NCI-H524 (cell line): ENCODE measurements at places on chromosomes 11 and 22.
A peak's percentile ranks its signal among the peaks of the same experiment; 100 is the strongest.

- DNase-seq: no peak
Observed at GRCh38 chr11:72818971-72819370, 4.8 kb downstream of the ATG16L2 start.

DNA sequence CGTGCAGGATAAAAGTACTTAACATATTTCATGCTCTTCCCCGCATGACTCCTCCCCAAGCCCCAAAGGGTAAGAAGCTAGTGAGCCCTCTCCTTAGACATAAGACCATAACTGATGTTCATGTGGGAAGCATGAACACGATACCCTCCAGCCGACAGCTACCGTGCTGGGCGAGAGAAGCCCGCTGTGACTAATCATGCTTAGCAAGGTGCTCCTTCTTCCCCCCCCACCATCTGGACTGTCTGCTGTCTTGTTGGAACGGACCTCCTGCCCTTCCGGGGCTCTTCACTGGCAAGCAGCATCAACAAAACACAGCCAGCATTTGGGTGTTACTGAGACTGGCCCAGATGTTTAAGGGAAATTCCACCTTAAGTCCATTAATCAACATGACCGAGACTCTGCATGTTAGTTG is 200.6 kb downstream of the DBX1 start:
- DNase-seq: peak; percentile 96

DNA sequence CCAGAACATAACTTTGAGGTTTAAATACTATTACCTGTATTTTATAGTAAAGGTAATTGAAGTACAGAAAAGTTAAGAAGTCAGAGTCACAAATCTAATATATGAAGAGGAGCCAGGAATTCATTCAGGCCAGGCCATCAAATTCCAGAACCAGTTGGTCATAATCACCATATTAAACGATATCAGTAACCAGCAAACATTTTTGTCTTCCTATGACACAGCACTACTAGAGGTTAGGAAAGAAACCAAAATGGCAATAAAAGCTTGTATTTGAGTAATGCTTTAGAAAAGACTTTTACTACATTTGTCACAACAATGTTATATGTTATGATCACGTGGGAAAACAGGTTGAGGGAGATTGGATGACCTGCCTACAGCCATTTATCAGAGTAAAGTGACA is 62.2 kb downstream of the DKK3 start:
- DNase-seq: no peak

DNA sequence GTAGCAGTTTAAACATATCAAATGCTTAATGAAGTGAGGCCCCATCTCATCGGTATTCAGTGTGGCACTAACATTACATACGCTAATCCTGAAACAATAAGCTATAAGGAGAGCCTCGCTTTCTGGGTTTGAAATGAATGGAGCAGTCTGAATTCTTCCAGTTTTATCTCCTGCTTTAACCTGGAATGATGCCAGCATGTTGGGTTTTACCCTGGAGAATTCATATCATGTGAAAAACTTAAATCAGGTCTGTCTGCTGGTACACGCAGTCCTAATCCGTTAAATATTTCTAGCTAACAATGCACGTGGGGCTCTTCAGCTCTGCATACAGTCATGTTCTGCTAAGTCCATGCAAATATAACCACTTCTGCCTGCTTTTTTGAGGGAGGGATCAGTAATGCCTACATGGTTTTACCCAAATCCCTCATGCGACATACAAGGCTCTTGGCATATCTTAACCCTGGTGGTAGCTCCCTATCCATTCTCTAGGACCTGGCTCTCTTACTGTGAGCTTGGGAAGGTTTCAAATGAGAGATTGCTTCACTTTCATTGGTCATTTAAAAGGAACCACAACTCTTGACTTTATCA is 92.7 kb downstream of the COMMD9 start:
- peak; percentile 65 for DNase-seq

DNA sequence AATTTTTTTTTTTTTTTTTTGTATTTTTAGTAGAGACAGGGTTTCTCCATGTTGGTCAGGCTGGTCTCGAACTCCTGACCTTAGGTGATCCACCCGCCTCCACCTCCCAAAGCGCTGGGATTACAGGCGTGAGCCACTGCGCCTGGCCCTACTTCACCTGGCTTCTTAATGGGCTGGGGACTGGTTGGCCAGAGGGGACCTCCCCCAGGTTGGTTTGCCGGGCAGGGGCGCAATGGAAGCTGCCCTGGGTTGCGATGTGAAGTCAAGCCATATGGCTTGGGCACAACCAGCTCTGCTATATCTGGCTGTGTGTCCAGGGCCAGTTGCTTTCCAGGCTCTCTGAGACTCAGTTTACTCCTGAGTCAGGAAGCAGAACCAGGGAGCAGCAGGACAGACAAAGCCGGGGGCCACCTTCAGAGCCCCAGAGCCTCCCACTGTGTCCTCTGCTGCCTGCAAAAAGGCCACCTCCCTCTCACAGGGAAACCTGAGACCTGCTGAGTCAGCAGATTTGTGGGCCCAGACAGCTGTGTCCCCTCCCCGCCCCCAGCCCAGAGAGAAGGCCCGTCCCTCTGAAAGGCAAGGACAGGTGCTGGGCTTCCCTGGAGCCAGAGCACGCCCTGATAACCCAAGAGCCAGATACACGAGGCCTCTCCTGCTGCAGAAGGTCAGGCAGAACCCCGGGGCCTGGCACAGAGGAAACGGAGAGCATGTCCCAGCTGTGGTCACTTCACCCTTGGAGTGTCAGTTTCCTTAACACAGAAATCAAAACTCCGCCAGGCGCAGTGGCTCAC is 29.2 kb upstream of the DAGLA start:
- DNase-seq: peak; percentile 59

GRCh38 chr11:121661880-121662486 is 209.2 kb upstream of the SORL1-AS1 start:
- peak; percentile 20 for DNase-seq

GRCh38 chr11:69915501-69916250 is 96.5 kb upstream of the FGF3 start:
- peak; percentile 28 for DNase-seq

DNA sequence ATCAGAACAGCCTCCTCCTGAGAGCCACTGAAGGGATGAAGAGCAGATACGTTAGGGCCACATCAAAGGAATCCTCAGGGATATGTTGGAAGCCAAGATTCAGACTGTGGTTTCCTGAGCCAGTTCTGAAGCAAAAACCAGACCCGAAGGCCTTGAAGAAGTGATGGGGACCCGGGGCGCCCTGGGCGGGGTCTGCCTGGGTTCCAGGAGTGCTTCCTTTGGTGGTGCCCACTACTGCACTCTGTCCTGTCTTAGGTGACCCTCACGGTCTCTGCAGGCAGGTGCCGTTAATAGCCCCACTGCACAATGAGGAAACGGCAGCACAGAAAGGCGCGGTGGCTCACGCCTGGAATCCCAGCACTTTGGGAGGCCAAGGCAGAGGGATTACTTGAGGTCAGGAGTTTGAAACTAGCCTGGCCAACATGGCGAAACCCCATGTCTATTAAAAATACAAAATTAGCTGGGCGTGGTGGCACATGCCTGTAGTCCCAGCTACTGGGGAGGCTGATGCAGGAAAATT is 12.9 kb upstream of the SH3BP1 start:
- no peak for DNase-seq

DNA sequence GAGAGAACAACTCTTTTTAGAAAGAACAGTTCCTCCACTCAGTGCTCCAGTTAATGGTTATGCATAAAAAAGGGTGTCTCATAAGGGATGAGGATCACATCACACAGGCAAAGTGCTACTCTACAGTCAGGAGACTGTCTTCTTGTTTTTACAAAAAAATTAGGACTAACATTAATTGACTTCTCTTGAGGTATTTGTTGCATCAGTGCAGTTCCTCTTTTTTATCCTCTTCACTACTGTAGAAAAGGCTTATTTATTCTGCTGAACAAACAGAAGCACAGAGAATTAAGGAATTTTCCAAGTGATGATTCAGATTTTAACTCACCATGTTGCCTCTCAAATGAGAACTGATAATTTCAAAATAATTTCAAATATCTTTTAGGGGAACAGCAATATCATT is 1.9 kb downstream of the MMP8 start:
- no peak for DNase-seq

DNA sequence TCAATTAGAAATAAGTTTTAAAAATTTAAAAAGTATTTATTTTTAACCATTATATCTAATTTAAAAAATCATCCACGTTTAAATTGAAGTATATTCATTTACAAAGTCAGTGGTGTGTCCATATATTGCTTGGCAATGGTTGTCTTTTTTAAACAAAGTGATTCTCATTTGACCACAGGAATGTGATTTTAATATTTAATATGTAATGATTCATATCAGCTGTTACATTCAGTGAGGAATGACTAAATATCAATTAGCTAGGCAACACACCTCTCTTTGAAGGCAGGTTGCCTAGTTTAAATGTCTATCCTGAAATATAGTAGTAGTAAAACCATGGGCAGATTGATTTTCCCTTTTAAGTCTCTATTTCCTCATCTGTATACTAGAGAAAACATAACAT is 392.2 kb upstream of the CCDC179 start:
- DNase-seq: no peak

DNA sequence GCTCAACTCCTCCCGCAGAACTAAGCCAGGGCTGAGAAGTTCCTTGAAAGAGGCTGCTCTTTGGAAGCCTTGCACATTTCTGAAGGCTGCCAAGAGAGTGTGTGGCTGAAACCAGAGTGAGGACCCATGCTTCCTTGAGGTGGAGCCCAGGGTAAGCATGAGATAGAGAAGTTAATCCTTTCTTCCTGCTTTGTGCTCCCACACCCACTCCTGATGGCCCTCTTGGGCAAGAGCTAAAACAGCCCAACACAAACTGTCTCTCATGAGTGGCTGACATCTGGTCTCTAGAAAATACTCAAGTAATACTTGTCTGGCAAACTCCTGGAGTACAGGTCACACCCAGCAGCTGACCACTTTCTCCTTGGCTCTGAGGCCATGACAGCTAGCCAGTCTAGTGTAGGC is 523.7 kb downstream of the INSC start:
- no peak for DNase-seq

- no peak for DNase-seq
Observed at GRCh38 chr22:30314915-30315314, 11.8 kb downstream of the TBC1D10A start.

DNA sequence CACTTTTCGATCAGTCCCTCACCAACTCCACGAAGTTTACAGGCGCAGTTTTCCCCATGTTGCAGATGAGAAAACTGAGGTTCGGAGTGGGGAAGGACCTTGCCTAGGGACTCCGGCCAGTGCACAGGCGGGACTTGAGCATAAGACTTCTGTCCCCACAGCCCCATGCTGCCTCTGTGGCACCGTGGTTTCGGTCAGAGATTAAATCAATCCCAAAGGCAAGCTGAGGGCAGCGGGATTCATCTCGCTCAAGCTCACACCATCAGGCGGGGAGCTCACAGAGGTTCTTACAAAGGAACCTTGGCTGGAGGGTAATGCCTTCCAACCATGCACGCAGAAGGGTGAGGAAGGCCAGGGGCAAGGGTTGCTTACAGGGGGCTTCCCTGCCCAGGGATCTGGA is 115.5 kb downstream of the PHF21B start:
- DNase-seq: no peak

DNA sequence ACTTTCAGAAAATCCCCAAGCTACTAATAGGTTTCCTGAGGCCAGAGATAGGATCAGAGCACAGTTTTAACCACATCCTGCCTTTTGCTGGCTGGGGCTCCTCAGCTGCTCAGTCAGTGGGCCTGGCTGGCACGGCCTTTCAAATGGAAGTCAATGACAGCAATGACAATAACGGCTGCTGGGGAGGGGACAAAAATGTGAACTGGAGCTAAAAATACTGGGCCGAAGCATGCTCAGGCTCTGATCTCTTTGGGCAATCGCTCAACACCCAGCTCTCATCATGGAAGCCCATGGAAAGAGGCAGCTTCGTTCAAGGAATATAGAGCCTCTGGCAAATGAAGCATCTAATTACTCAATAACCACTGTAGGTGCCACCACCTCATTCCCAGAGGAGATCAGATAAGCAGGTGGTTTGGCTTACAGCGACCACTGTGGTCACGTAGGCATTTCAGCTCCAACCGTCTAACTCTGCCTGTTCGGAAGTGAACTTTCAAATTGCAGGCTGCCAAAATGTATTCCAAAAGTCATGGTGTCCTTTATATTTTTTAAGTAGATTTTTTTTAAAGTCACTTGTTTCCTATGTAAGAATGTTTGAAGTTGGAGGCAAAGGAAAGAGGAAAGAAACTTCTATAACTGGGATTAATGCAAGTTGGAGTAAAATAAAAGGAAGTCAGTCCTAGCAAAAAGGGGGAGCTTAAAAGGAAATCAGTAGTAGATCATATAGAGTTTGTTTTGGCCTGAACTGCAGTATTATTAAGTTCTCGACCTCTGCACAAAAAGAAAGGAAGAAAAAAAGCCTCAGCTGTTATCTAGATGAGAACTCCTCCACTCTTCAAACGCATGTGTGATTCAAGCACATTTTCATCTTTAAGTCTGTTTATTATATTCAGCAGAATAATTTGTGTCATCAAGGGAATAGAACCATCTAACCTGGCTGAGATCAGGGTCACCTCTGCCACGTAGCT is 14.1 kb downstream of the WT1 start:
- no peak for DNase-seq

DNA sequence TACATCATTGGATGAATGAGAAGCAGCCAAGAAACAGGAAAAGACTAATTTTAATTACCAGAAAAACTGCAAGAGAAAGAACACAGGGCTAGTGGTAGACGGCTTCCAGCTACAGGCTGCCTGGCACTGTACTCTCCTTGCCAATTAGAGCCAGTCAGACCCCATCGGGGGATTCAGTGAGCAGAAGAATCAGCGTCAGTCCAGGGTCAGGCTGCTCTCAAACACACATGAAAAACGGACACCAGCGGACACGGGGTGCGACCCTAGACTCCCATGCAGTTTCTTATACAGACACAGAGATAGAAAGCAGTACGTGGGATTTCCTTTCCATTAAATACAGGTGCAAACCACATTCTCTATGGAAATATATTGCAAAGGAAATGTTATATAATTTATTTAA is 1.1 kb upstream of the CNTN5 start:
- no peak for DNase-seq

- no peak for DNase-seq
Observed at GRCh38 chr11:100832829-100833228, 145.7 kb downstream of the ARHGAP42 start.

GRCh38 chr11:11864803-11865202 is 23.0 kb downstream of the USP47 start:
- DNase-seq: no peak

DNA sequence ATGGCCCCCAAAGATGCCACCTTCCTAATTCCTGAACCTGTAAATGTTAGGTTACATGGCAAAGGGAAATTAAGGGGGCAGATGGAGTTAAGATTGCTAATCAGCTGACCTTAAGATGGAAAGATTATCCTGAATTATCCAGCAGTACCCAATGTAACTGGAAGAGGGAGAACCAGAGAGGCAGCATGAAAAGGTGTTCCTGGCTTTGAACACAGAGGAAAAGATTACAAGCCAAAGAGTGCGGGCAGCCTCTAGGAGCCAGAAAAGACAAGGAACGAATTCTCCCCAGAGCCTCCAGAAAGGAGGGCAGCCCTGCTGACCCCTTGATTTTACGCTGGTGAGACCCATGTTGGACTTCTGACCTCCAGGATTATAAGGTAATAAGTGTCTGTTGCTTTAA is 15.1 kb upstream of the THRSP start:
- DNase-seq: peak; percentile 32

DNA sequence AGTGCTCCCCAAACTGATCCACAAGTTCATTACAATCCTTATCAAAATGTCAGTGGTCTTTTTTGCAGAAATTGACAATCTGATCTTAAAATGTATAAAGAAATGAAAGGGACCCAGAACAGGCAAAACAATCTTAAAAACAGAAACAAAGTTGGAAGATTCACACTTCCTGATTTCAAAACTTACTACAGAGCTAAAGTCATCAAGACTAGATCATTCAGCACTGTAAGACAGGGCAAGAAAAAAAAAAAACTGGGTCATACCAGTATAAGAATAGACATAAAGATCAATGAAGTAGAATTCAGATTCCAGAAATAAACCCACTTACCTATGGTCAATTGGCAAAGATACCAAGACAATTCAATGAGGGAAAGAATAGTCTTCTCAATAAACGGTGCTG is 4.5 kb upstream of the STK33 start:
- no peak for DNase-seq
